ENCODE measurements at places on chromosomes 5 and 9.
A peak's percentile ranks its signal among the peaks of the same experiment; 100 is the strongest.

GRCh38 chr9:84371737-84372136 is 31.2 kb upstream of the SLC28A3 start:
- no peak for DNase-seq

- DNase-seq, result no peak
Observed at GRCh38 chr5:103436656-103437055, 125.9 kb downstream of the NUDT12 start.

DNA sequence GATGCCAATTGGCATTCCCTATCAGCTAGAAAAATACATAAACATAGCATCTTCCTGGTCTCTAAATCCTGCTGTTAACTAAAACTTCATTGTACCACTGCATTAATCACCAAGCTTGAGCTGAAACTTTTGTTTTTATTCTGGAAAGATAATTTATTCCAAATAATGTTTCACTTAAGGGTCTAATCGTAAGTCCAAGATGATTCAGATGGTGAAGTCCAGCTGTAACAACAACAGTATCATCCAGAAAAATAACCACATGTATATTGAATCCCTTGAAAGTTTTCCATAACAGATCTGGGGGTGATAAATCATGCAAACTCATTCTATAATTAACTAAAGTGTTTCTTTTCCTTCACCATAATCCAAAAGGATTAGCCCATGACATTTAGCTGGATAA is 23.9 kb downstream of the RORB start:
- no peak for DNase-seq

GRCh38 chr5:113125371-113125770 is 148.8 kb downstream of the DCP2 start:
- no peak for DNase-seq

- no peak for DNase-seq
Observed at GRCh38 chr9:69157751-69158466, 16.2 kb upstream of the TJP2 start.

GRCh38 chr5:38093855-38094254 is 164.5 kb upstream of the EGFLAM start:
- no peak for DNase-seq

DNA sequence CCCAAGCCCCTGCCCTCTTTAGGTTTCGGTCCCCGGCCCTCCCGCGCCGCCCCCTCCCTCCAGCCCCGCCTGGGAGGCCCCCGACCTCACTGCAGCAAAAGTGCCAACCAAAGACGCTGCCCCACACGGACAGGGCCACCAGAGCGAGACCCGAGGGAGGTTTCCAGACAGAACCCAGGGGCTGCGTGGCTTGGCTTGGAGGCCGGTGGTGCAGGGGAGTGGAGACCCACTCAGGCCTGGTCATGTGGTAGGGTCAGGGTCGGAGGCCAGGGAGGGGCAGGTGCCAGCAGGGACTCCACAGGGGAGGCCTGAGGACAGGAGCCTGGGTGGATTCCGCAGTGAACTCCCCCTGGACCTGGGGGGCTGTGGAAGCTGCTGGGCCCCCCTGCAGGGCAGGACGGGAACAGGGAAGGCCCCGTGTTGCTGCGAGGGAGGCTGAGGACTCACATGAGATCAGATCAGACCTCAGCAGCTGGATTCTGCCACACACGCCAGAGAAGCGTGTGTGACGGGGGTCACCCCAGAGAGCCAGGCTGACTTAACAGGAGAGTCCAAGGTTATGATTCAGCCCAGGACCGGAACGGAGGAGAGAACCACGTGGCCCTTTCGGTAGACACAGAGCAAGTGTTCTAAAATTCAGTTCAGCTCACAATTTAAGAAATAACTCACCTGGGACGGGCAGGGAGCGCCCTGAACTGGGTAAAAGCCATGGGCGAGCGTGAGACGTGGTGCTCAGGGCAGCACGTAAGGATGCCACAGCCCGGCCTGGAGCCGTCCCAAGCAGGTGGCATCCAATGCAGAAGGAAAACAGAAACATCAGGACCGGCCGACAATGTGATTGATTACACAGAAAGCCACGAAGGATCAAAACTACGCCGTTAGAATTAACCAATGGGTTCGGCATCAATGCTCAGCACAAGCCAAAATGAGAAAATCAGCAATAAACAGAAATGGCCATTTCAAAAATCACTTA is 38.9 kb downstream of the EXD3 start:
- DNase-seq, result no peak

GRCh38 chr5:42963412-42963811 is 76.7 kb downstream of the ANXA2R start:
- DNase-seq, result no peak

- DNase-seq, result no peak
Observed at GRCh38 chr5:151086905-151087360, 6.1 kb upstream of the TNIP1 start.

DNA sequence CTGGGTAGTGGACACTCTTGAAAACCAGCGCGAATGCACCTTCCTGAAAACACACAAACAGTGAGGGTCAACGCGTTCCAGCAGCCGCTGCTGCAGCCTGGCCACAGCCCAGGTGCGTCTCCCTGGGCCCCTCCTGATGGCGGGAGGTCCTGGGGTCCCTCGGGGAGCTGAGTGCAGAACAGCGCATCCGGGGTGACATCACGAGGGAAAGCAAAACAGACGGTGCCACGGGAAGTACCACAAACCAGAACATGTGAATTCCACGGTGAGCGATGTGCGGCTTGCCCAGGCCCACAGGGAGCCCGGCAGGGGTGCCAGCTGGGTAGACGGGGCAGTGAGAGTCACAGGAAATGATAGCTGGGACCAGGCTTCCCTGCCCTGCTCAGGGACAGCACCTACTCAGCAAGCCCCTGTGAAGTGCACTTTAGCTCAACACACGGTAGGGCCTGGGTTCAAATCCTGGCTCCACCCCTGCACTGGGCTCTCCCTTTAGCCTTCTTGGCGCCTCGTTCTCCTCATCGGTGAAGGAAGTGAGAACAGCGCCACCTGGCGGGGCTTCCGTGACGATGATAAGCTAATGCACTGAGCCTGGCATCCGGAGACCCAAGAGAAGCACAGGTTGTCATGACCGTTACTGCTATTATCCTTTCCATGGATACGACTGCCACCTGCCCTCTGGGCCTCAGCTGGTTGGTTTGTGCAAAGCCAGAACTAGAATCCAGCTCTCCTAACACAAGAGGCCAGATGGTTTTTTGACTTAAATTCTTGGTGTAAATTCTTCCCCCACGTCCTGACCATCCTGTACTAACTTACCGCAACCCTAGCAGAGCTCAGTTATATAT is 24.6 kb downstream of the GFPT2 start:
- peak; percentile 91 for DNase-seq

DNA sequence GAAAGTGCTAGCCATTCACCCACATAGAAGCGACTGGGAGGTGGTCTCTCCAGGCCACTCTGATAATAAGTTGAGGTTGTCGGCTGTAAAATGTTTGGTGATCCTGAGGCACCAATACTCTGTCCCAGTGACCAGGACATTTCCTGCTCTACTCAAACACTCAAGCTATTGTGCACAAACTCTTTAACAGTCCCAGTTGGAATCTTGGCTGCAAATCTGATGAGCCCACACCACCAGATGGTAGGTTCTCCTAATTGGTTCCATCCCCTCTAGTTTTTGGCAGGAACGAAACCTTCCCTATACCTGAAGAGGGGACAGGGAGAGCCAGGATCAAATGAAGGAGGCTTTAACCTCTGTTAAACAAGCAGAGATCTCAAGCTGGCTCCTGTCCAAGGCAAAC is 14.3 kb downstream of the GRIA1 start:
- no peak for DNase-seq

GRCh38 chr5:100904259-100904861 is 1.3 kb upstream of the ST8SIA4 start:
- peak; percentile 44 for DNase-seq

DNA sequence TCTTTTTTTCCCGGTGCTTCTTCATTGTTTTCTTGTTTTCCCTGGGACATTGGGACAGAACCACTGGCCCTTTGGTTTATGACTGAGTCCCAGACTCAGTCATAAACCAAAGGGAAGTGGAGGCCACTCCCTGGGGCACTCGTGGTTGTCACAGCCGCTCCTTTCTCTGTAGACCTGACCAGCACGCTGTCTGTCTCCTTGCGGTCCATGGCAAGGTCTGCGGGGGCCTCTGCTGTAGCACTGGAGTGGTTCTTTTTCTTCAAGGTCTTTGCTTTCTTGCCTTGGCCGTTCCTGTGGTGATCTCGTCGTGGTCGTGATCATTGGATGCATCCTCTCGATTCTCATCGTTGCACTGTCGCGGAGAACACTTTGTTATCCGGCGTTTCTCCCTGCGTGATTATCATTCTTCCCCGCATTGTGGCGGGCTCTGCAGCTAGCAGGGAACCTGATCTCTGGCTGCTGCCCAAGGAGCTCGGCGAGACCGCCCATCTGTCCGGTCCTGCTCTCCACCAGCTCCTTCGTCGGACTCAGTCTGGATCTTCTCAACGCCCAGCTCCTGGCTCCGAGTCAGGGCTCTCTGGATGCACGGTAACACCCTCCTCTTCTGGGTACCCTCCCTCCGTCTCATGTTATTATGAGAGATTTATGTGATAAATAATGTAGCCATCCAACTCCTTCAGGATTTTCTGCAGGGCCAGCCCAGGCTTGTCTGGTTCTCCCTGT is 43.5 kb upstream of the MPDZ start:
- no peak for DNase-seq

GRCh38 chr5:17289681-17290539 is 72.5 kb downstream of the BASP1 start:
- no peak for DNase-seq
